Stomach (tissue), 19 donors: ENCODE measurements at places on chromosomes 3 and 15. TPM values are rescaled to one million over a fixed set of nuclear protein-coding genes. Genes with fewer than 3 reads are reported as not detected.

DENND4A gene
- total RNA-seq, result 32.0 TPM

SLC22A13 gene
- total RNA-seq, result 0.73 TPM

NR2F2 gene
- 70.5 TPM for total RNA-seq

TIMP4 gene
- total RNA-seq, result 3.6 TPM

PLA2G4E gene
- total RNA-seq, result not detected

XYLB gene
- 8.3 TPM for total RNA-seq
